T-helper 1 cell (primary cell): ENCODE measurements at places on chromosomes 1 and 21.
A peak's percentile ranks its signal among the peaks of the same experiment; 100 is the strongest.

- DNase-seq = no peak
Observed at GRCh38 chr1:230979952-230980351, 1.1 kb downstream of the ARV1 start.

GRCh38 chr1:61445269-61445825 is 279.6 kb downstream of the TM2D1 start:
- DNase-seq = no peak

DNA sequence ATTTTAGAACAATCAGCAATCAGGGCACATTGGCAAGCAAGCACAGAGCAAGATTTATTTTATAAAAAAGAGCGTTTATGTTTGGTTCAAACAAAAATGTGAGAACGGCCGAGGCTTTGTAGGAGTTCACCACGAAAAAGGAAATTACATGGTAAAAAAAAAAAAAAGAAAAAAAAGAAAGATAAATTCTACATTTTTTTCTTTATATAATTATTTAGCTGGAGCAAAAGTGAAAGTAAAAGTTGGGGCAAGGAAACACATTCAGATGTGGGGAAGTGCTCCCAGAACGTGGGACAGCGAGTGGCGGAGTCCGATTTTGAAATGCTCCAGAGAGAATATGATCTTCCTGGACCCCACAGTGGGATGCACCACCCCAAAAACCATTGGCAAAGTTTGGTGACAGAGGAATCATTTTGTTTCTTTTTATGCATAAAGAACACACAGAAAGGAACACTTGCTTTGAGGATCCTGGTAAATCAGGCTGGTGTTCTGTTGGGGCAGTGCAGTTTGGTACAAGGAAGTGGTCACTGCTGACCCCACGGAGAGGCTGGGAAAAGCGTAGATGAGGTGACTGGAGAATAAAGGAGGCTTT is 16.3 kb upstream of the ATP5PO start:
- peak; percentile 41 for DNase-seq

- DNase-seq = no peak
Observed at GRCh38 chr1:56533621-56534020, 45.7 kb downstream of the PLPP3 start.

GRCh38 chr1:33435096-33435820 is 4.4 kb upstream of the PHC2 start:
- DNase-seq = no peak

GRCh38 chr1:206895325-206895724 is 1.9 kb upstream of the IL24 start:
- no peak for DNase-seq

DNA sequence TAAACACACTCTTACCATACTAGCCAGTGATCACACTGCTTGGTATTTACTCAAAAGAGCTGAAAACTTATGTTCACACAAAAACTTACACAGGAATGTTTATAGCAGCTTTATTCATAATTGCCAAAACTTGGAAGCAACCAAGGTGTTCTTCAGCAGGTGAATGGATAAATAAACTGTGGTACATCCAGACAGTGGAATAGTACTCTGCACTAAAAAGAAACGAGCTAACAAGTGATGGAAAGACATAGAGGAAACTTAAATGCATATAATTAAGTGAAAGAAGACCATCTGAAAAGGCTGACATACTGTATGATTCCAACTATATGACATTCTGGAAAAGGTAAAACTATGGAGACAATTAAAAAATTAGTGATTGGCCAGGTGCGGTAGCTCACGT is 20.7 kb upstream of the PDIK1L start:
- no peak for DNase-seq

DNA sequence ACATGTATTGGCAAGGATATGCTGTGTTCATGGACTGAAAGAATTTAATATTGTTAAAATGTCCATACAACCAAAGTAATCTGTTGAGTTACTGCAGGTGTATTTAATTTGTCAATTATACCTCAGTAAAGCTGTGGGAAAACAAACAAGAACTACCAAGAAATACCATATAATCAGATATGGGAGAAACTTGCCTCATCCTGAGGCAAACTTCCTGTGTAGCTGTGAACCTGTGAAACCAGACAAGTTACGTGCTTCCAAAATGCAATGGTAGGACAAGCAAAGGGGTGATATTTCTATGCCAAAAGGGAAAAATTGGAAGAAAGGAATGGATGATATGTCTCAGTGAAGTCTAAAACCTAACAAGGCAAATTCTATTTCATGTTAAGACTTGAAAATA is 174.6 kb downstream of the SPATA17 start:
- no peak for DNase-seq

DNA sequence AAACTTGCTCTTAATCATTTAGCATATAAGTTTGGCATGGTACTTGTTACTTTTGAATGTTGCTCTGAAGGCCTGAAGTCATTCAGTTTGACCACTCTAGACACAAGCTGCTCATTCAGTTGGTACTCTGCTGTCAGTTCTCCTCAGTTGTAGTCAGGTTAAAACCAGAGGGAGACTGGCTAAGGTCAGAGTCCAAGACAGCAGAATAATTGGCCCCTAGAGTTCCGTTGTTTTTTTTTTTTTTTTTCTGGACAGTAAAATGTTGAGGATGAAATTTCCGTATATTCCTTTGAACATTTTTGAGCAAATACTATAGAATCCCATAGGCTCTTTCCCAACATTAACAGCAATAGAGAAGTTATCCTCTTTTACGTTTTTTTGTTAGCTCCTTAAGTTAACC is 9.4 kb downstream of the ZBTB40 start:
- DNase-seq = no peak

DNA sequence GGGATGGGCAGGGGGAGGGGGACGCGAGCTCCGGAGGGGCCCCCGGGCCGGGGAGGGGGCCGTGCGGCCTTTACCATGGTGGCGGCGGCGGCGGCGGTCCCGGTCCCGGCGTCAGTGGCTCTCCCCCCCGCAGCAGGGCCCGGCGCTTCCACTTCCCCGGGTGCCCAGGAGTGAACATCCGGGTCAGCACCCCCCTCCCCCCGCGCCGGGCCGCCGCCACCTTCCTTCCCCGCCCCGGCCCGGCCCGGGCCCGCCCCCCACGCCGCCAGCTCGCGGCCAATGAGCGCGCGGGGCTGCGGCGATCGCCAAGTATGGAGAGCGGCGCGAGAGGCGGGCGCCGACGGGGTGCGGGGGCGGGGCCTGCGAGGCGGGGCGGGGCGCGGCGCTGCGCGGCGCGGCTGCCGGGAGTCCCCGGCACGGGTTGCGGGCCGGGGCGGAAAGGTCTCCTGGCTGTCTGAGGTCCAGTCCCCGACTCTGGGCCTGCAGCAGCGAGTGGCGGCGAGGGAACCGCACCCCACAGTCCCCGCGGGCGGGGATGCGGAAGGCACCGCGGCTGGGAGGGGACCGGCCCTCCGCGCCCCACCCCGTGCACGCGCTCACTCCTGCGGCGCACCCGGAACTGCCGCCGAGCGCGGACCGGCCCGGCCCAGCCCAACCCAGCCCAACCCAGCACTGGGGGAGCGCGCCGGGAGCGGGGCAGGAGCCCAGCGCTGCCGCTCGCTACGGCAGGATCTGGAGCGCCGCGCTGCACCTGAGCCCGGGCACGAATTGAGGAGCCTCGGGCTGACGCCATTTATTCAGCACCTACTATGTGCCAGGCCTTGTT is at the start of gene CAPZB:
CAPZB (minus strand) TSS at position 178 of the 826 bp plus-strand sequence; CDS start at position 77, 101 bp downstream.
- peak; percentile 89 for DNase-seq

DNA sequence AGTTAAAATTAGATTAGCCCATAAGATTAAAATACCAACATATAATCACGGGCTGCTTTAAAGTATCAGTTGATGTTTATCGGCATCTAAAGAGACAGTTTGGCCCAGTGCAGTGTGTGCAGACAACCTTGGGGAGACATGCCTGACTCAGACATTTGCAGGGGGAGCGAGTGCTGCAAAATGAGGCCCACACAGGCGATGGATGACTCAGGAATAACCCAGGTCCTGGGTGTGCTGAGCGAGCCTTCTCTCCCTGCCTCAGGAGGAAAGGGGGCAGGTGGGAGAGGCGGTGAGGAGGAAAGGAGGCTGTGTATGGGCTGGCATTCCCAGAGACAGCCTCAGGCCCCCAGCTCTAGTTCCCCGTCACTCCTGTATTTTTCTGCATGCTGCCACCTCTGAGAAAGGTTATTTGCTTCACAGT is 9.0 kb downstream of the SLC9A1 start:
- DNase-seq = no peak

GRCh38 chr1:113542221-113542701 is 151.9 kb downstream of the MAGI3 start:
- no peak for DNase-seq

DNA sequence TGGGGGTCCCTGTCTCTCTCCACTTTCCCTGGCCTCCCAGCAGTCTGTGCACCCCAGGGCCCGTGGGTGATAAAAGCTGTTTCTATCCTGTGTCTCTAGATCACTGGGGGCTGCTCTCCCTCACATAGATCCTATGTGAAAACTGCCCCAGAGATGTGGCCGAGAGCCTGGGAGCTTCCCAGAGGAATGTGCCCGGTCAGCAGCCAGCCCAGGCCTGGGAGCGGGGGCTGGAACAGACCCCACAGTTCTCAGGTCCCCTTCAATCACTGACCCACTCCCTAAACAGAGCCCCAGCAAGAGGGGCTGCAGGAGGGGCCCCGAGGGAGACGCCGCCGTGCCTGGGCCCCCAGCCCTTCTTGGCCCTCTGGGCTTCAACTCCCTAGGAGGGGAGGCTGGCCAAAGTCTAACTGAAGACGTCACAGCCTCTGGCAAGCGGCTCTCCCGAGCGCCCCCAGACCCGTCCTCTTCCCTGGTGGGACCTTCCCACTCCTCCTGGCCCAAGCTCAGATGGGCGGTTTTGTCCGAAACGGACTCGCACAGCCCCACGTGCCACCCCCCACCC is 403 bp downstream of the MXRA8 start:
- DNase-seq = peak; percentile 10

DNA sequence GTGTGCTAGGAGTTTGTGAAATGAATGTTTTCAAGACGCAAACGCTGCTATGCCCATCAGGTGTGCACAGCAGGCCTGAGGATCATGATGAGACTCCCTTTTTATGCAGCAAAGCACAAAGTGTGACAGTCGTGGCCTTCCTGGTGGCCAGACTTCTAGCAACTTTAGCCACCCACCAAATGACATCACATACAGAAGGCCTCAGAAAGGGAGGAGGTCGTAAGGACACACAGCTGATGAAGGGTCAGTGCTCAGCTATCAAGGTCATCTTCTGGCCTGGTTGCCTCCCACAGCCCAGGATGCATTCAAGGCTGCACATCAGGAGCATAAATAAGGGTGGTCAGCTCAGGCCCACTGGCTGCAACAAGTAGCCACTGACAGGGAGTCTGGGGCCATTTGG is 36.6 kb downstream of the BMP8A start:
- DNase-seq = no peak

DNA sequence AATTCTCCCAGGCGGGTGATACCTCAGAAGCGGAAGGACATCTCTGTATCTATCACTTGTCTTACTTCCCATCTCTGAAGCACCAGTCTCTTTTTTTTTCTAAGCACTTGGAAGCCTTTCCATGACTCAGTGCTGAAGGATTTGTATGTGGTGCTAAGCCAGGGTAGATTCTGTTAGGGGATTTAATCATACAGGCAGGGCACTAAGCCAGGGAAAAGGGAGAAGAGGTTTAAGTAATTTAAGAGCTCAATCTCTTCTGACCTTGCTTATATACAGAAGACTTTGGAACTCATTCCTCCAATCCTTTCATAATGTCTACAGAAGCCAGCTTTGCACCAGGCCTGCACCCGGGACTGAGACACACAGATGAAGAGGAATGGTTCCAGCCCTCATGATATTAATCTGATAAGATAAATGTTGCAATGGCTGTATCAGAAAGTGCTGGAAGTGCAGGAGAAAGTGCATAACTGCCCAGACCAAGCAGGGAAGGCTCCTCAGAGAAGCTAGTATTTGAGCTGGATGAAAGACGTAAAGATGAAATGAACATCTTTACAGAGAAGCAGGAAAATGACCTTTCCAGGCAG is 11.0 kb downstream of the FAM163A start:
- DNase-seq = no peak

GRCh38 chr1:202241376-202242079 is 47.9 kb downstream of the LGR6 start:
- no peak for DNase-seq

GRCh38 chr1:23039308-23039826 is 20.1 kb downstream of the KDM1A start:
- DNase-seq = no peak

DNA sequence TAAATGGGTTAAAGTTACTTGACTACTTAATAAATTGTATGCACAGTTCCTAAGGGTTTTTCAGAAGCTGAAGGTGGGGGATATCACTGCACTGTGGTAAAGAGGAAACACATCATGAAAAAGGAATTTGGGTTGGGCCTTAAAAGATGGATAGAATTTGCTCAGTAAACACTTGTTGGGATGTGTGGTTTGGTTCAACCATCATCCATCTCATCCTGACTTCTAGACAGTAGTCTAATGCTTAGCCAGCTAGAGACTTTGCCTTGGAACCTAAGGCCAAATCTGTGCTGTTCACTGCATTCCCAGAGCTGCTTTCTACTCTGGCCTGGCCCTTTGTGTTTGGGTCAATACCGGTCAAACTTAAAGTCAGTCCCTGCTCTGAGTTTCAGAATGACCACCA is 30.6 kb downstream of the LY9 start:
- no peak for DNase-seq

DNA sequence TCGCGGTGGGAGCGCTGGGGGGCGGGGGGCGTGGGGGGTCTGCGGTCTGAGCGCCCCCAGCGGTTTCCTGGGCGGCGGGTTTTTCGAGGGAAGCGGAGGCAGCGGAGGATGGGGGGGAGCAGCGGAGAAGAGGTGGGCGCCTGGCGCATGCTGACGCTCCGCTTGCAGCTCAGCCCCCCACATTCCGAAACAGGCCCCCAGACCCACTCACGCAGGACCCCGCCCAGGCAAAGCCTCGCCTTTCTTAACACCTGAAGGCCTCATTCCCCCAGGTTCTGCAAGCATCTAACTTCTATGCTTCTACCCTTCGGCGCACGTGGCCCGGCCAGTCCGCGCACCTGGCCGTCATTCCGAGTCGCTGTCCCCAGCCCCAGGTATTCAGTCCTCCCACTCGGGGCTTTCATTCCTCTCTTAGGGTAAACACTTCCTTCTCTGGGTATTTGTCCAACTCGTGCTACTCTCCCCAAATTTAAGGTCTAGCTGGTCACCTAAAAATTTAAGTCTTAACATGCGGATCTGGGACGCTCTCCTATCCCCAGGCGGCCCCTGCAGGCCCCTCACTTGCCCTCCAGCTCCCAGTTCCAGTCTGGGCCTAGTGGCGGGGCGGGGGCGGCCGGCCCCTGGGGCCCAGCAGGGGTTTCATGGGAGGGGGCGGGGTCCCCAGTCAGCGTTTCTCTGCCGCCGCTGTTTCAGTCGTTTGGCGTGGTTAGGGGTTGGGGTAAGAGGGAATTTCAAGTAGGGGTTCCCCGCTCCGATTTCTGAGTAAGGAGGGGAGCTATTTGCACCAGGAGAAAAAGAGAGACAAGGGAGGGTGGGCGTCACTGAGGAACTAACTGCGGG is 2.8 kb upstream of the ZBTB7B start:
- DNase-seq = no peak

DNA sequence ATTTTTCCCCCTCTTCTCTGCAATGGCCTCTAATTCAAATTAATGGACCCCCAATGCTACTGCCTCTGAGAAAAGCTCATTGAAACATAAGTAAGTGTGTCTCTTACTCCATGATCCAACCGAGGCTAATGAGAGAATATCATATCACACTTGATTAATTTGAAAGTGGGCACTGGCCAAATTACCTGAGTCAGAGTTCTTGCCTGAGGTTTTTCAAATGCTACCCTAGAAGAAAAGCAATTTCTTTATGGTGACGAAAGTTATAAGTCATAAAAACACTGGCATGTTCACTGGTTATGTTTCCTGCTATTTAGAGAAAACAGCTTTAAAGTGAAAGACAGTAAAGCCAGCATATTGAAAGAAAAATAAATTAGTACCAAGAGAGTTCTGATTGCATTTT is 368.8 kb upstream of the TMPRSS15 start:
- no peak for DNase-seq
